Esophagus muscularis mucosa (tissue), 4 donors: ENCODE measurements at places on chromosomes 7 and 10.

- DNase-seq: no peak
Measured at GRCh38 chr7:48004638-48005037, 24.3 kb downstream of the SUN3 start.

DNA sequence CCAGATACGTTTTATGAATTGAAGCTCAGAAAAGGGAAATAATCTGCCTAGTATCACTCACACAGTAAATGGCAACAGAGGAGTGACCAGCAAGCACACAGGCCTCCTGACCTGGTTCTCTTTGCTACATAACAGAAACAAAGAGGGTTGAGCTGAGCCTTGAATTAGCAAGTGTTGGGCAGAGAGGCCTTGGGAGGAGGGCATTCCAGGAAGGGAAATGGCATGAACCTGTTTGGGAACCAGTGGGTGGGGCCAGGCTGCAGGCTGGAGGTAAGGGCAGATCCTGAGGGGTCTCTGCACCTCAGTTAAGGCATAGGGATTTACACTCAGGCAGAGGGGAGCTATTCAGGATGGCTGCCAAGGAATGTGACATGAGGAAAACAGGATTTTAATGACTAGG is 24.8 kb upstream of the CYCS start:
- no peak for DNase-seq

DNA sequence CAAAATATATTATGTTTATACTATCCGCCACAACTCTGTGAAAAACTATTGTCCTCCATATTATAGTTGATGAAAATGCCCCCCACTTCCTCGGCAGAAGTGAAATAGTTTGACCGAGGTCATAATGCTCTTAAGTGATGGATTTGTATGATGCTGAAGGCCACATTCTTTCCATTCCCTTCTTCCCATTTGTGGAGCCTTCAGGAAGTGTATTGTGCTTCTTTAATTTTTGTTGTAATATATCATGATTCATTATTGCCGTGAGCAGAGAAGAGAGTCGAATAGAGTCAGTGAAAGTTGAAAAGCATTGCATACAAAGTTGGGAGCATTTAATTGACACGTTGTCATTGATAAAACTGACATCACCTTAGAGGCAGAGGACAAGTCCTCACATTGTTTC is 460.3 kb downstream of the SUGCT start:
- no peak for DNase-seq

DNA sequence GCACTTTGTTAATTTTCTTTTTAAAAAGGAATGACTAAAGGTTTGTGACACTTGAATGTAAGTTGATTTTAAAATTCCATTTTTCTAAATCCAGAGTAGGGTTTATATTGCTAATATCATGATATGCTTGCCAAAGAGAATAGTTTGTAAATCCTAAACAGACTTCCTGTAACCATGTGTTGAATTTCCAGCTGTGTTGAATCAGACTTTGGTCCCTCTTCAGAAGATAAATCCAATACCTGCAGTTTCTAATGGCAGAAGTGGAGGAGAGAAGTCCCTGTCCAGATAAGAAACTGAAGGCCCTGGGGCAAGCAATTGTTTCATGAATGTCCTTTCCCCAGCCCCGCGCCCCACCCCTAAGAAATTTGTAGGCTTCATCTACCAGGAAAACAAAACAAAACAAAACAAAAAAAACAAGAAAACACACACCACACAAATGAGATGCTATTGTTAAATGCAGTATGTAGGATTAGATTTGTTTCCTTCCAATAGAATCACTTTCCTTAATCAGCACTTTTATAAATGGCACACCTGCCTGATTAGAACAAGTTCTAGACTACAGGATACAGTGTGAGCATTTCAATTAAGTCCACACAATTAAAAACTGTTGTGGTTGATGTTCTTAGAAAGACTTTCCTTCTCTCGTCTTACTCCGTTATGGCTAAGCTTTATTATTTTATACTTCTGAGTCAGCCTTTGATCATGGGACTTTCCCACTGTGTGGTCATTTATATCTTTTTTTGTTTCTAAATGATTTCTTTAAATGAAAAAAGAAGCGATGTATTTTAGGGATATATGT is 122.8 kb downstream of the KAT6B start:
- no peak for DNase-seq

DNA sequence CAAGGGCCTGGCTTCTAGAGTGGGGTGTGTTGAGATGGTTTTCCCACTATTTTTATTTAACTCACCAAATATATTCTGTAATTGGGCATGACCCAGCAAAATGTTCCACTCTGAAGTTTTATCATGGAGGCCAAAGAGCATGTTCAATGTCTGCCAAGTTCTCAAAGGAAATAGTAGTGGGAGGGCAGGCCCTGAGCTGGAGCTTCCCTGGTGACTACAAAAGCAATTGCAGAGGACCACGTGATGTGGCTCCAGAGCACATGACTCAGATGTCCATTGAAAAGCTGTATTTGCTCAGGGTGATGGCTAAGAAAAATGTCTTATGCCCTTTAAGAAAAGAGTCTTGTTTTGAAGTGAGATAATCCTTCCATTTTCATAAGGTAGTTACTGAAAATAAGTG is 1024.8 kb downstream of the LRMDA start:
- no peak for DNase-seq

DNA sequence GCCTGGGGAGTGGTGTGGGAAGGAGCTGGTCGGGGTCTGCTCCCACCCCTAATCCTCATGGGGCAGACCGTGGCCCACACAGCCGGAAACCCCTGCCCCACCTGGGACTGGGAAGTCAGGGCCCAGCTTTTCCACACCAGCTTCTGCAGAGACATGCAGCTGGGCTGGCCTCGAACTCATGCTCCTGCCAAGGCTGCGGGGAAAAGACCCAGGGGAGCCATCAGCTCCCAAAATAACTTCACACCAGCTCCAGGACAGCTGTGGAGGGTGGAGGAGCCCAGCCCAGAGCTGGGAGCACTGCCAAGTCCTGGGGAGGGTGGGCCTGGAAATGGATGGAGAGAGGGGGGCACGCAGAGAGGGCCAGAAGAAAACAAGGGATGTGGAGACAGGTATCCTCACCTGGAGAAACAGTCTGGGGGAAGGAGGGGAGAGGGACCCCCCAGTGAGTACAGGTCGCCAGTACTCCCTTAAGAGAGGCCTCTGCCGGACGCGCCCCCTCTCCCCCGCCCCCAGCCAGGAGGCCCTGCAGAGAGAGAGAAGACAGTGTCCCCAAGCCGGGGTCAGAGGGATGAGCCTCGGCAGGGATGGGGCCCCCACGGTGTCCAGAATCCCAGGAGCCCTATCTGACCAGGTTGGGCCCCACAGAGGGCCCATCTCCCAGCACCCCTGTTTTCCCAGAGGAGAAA is 11.5 kb upstream of the GRIFIN start:
- no peak for DNase-seq

DNA sequence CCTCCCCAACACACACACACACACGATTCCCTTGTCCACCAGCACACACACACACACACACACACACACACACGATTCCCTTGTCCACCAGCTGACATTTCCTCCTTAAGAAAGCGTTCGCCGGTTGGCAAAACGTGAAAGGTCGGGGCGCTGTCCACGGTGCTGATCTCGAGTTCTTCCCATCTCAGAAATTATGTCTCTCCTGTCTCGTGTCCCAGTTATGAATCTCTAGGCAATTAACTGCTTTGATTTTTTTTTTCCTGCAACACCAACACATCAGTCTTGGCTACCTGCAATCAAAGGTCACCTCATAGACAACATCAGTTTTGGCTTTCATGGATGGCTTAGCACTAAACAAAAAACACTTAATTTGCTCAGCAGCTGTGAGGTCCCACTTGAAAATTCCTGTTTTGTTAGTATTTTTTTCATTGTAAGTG is 1.9 kb downstream of the INA start:
- DNase-seq: no peak

DNA sequence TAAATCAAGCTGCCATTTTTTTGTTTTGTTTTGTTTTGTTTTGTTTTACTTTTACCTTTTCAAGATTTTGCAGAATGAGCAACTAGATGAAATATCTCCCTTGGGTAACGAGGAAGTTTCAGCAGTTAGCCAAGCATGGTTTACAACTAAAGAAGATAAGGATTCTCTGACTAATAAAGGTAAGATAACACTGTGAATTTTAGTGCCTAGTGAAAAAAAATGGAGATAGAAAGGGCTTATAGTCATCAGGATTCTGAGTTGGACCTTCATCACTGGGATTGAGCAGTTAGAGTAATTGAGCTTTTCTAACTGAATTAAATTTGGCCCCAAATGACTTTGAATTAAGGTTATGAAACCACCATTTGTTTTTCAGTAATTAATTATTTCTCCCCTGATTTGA is 21.2 kb downstream of the DMTF1 start:
- no peak for DNase-seq

DNA sequence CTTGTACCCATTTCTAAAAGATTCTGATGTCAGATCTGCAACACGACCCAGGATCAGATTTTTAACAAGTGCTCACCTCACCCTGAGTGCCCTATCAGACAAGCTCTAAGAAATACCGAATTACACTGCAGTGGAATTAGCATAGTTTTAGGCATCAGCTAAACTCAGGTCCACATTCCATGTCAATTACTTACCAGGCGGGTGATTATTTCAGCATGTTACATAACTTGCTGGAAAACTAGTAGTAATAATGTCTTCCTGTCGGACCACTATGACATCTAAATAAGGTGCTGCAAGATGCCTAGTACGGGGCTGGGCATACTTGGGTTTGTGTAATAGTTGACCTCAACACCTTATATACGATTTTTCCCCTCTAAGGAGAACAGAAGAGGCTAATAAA is 21.0 kb downstream of the TRIL start:
- peak; percentile 24 for DNase-seq

DNA sequence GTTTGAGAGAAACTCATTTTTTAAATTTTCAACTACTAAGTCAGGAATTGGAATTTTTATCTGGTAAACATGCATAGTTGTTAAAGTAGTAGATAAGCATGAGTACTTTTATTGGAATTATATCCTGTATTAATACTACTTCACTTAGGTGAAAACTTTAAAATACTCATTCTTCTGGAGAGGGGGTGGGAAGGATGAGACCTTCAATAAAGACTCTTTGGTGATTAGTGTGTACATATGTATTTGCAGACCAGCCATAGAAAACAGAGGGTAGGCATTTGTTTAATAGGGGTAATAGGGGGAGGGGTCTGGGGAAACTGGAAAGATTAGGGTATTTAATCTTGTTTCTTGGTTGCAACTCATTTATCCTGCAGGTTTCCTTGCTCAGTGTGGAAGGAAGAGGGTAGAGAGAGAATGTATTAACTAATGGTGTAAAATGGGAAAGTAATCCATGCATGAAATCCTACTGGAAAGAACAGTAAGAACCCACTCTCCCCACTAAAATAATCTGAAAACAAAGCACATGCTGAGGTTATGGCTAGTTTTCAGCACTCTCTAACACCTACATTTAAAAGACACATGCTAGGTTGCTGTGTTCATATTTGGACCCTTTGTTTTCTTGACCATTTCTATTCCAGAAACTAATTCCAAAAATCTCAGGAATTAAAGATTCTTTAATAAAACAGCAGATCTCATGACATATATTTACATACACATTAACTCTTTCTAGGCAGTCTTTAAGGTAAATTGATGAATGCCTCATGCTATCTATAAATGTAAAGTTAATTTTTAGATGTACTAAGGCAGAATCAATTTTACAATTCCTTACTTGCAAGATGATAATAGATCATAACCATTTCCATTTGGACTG is 6.2 kb upstream of the IGF2BP3 start:
- no peak for DNase-seq

GRCh38 chr7:96219378-96220130 is 102.3 kb downstream of the SLC25A13 start:
- DNase-seq: no peak

DNA sequence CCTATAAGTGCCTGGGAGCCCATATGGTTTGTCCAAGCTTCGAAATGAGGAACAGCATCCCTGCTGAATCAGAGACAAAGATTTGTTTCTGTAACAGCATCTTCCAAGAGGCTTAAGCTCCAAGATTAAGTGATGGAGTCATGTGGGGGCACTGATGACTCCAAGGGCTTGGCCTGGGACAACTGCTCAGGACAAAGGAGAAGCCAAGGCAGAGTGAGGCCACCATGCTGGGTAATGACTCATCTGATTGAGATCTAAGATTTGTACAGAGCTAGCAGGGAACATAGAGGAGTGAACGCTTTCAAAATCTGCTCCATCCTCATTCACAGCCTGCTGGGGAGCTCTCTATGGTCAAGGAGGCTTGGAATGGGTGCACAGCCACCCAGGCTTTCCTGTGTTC is 49.3 kb downstream of the C10orf120 start:
- DNase-seq: no peak

- DNase-seq: no peak
Measured at GRCh38 chr7:96481796-96482195, 159.9 kb upstream of the SLC25A13 start.

DNA sequence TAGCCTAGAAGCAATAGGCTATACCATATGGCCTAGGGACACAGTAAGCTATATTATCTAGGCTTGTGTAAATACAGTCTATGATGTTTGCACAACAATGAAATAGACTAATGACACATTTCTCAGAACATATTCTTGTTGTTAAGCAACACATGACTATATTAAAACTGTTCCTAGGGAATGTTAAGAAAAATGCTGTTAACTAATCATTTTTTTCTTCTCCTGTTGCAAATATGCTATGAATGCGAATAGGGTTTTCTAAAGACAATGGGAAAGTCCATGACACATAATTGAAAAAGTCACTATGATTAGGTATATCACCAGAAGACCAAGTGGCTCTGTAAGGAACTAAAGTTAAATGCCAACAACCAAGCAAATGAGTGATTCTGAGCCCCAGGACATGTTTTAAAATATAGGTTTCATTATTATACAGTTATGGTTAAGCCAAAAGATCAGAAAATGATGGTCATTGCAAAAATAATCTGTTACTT is 454.0 kb upstream of the SORCS1 start:
- DNase-seq: no peak

DNA sequence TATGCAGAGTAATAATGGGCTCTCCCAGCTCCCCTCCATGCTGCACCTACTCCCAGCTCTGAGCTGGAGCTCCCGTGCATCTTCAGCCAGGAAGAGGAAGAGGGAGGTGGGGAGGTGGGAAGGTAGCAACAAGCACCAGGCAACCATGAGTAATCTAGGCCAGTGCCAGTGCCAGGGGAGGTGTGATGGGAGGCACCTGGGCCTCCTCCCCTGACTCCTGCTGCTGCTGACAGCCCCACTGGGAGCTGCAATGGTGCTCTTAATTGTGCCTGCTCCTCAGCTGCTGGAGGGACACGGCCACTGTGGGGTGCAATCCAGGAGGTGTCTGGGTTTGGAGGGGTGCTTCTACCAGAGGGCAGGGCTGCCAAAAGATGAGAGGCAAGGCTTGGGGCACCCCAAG is 243.0 kb downstream of the PLXNA4 start:
- DNase-seq: no peak

GRCh38 chr7:109552017-109552416 is 982.3 kb downstream of the DNAJB9 start:
- no peak for DNase-seq
